ENCODE measurements at places on chromosomes 7 and 10.

GRCh38 chr7:103870664-103871063 is 118.8 kb downstream of the RELN start:
- DNase-seq, result no peak

DNA sequence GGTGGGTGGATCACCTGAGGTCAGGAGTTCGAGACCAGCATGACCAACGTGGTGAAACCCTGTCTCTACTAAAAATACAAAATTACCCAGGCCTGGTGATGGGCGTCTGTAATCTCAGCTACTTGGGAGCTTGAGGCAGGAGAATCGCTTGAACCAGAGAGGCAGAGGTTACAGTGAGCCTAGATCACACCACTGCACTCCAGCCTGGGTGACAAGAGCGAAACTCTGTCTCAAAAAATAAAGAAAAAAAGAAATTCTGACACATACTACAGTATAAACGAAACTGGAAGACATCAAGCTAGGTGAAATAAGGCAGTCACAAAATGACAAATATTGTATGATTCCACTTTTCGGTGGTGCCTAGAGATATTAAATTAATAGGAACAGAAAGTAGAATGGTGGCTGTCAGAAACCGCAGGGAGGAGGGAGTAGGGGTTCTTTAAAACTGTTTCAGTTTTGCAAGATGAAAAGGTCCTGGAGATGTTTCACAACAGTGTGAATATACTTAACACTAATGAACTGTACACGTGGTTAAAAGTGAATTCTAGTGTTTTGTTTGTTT is 23.2 kb downstream of the PILRA start:
- DNase-seq, result peak; percentile 36

GRCh38 chr10:76337641-76338040 is 906.2 kb downstream of the LRMDA start:
- no peak for DNase-seq

GRCh38 chr10:82813856-82814255 is 938.9 kb downstream of the NRG3 start:
- no peak for DNase-seq

- DNase-seq, result no peak
These were observed 20.8 kb downstream of the KCNMA1 start for GRCh38 chr10:77616766-77617165.

DNA sequence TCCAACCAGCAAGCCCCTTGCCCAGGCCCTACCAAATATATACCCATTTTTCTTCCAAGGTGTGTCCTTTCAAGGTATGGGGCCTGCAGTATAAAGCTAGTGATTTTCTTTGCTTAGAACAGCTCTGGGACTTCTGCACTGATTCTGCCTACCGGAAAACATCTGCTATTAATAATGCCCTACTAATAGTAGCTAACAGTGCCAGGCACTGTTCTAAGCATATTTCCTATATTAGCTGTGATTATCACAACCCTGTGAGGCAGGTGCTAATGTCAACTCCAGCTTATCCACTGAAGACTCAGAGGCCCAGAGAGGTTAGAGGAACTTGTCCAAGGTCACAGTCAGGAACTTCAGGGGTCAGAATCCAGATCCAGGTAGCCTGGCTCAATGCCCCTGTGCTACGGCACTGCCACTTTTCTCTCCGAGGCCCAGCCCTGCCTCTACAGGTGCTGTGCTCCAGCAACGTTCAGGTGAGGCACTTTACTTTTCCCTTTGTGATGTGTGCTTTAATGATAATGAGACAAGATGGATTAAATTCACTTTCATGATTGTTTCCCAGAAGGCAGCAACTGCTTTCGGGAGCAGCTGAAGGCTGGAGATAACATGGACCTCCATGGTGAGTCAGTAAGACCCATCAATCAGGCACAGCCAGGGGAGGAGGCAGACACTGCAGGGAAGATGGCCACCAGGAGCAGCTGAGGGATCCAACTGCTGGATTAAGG is 26.7 kb downstream of the TAS2R41 start:
- no peak for DNase-seq

- no peak for DNase-seq
These were observed 310.4 kb downstream of the EXOC4 start for GRCh38 chr7:133563251-133563650.

DNA sequence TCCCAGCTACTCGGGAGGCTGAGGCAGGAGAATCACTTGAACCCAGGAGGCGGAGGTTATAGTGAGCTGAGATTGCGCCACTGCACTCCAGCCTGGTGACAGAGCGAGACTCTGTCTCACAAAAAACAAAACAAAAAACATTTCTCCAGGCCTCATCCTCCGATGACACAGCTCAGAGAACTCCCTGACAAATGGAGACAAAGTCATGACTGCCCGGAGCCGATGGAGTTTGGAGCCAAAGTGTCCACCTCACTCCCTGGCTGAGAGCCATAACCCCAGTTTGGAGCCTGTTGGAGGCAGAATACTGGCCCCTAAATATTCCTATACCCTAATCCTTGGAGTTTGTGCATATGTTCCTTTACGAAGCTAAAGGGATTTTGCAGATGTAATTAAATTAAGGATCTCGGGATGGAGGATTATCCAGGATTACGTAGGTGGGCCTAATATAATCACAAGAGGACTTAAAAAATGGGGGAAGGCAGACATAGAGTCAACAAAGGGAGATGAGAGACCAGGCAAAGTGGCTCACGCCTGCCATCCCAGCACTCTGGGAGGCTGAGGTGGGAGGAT is 22.7 kb downstream of the SSC4D start:
- DNase-seq, result no peak

DNA sequence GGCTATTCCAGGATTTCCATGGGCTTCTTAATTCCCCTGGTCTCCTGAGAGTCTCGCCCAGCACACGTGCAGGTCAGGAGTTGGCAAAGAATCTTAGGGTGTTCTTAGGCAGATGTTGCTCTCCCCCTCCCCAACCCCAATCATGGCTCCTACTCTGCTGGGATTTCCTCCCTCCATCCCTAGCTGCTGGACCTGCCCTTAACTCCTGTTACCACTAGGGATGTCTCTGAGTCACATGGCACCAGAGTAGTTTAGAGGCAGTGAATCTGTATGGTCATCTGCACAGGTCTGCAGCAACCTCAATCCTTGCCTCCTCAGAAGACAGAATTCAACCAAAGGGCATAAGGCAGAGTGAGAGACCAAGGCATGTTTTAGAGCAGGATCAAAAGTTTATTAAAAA is 51.8 kb upstream of the CHST3 start:
- DNase-seq, result no peak

DNA sequence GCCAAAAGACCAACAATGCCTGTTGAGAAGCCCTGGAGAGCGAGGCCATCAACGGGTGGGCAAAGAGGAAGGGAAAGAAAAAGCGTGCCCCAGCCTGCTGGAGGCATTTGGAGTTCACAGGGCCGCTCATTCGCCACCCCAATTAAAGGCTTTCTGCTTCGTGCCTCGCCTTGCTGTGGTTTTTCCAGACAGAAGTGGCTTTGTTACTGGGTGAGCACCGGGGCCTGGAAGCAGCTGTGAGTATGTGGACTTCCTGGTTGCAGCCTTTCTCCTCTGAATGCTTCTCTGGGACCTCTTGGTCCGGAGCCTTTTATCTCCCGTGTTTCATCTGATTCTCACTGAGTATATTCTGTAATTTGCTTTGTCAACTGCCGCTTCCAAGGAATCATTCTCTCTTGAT is 118.1 kb upstream of the EGR2 start:
- DNase-seq, result no peak

GRCh38 chr7:13673290-13673689 is 316.2 kb downstream of the ETV1 start:
- no peak for DNase-seq

GRCh38 chr10:4176500-4177281 is 391.7 kb upstream of the KLF6 start:
- DNase-seq, result no peak

DNA sequence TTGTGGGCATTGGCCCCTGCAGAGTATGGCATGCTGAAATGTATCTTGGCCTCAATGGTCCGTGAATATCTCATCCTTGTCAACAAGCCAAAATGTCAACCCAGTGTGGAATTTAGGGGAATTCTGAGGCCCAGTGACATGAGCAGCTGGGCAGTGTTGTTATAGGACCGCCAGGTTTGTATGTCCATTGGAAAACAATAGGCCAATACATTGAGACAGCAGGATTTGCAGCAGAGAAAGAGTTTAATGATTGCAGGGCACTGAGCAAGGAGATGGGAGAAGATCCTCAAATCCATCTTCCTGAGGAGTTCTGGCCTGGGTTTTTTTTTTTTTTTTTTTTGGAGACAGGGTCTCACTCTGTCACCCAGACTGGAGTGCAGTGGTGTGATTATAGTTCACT is 95.7 kb upstream of the BAIAP2L1 start:
- no peak for DNase-seq

DNA sequence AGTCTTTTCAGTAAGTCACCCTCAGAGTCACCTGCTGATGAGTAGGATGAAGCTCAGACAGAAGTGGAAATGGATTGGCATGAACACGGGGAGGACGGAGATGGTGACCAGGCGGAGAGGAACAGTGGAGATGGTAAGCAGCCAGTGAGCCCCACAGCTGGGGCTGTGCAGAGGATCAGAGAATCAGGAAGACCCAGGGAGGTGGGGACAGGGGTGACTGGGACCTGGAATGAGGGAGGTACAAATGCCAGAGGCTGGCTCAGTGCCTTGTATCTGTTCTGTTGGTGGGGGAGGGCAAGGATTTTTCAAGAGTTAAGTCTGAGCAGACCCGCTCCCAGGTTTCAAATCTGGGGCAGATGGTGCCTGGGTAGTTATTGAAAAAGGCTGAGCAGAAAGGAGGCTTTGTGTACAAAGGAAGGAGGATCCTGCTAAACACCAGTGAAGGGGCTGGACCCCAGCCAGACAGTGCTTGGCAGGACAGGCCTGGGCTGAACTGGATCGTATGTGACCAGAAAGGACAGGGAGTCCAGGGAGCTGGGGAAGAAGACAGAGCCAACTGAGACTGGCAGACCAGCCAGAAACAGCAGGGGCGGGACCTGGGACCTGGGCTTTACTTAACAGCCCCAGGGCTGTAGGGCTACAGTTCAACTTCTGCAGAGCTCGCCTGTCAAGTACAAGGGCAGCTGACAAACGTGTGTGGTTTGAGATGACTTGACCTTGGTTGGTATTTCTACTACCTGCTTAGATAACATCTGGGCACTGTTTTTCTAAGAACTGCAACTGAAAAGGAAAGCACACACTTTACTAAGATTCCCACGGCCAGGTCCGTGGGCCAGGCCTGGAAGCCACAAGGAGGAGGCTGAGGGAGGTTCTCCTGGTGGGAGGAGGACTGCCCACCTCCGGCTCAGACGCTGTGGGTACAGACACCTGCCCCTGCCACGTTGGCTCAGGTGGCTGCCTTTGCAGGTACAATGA is 13.2 kb upstream of the FRMPD2 start:
- no peak for DNase-seq

DNA sequence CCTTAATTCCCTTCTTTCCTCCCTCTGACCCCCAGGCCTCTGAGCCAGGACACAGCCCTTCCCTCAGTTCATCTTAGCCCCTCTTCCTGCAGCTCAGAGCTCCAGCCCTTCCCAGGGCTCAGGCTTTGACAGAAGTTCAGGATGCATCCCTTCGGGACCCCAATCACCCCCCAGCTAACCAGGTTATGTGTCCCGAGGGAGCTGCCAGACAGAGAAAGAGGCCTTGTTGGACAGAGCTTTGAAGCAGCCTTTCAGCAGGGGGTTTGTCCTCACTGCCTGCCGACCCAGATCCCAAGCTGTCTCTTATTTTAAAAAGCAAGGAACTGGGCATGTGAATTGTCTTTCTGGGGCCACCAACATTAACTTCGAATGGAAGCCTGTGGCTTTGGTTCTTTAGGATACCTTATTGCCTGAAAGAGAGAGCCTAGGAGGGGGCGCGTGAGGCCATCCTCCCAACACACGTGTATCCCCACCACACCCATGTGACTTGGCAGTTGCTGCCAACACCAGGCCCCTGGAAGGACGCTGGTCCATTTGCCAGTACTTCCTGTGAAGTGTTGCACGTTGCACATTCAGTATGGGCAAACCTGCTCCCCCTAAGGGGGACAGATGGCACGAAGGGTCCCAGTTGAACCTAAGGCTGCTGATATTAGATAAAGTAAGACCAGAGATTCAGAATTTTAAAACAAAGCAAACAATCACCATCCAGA is 858 bp downstream of the CCDC136 start:
- DNase-seq, result no peak

DNA sequence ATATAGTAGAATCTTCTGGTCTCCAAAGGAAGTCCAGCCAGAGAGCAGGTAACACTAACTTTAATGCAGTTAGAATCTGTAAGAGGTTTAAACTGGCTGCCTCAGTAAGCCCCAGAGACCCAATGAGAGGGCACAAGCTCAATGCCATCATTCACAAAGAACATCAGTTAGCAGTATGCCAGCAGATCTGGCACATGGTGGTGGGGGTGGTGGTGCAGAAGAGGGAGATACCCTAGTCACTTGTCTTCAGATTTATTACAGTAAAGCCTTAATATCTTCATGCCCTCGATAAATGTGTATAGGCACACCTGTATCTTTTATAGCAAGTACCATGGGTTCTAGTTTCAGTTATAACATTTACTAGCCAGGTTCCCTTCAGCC is 86.2 kb downstream of the SORBS1 start:
- no peak for DNase-seq

DNA sequence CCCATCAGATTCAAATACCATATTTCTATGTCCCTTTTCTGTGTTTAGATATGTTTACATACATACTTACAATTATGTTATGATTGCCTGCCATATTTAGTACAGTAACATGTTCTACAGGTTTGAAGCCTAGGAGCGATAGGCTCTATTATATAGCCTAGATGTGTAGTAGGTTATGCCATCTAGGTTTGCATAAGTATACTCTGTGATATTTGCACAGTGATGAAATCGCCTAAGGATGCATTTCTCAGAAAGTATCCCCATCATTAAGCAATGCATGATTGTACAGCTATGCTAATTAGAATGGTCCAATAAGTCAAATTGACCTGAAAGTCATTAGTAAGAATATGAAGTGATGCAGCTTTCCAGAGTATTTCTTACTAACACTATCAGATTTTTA is 1171.7 kb upstream of the LRRTM3 start:
- DNase-seq, result no peak

DNA sequence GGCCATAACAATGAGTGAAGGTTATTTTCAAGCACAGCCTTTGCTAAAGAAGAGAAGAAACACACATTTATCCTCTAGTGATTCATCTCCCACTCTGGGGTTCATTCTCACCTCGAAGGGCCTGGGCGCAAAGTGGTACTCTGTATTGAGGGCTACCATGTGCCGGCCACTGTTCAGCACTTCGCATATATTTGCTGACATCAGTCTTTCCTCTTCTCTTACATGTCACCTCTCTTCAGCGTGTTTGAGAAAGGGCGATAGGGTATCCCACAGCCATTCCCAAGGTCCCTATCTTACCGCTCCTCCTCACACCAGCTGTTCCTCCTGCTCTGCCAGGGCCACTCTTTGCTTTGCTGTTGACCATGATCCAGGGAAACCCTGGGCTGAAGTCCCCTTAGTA is 48.8 kb upstream of the ECHDC3 start:
- no peak for DNase-seq

GRCh38 chr7:38920731-38921130 is 11.7 kb upstream of the VPS41 start:
- no peak for DNase-seq

- no peak for DNase-seq
These were observed 11.9 kb downstream of the CHST3 start for GRCh38 chr10:71975871-71976725.
